ENCODE measurements at places on chromosomes 7 and 10.

DNA sequence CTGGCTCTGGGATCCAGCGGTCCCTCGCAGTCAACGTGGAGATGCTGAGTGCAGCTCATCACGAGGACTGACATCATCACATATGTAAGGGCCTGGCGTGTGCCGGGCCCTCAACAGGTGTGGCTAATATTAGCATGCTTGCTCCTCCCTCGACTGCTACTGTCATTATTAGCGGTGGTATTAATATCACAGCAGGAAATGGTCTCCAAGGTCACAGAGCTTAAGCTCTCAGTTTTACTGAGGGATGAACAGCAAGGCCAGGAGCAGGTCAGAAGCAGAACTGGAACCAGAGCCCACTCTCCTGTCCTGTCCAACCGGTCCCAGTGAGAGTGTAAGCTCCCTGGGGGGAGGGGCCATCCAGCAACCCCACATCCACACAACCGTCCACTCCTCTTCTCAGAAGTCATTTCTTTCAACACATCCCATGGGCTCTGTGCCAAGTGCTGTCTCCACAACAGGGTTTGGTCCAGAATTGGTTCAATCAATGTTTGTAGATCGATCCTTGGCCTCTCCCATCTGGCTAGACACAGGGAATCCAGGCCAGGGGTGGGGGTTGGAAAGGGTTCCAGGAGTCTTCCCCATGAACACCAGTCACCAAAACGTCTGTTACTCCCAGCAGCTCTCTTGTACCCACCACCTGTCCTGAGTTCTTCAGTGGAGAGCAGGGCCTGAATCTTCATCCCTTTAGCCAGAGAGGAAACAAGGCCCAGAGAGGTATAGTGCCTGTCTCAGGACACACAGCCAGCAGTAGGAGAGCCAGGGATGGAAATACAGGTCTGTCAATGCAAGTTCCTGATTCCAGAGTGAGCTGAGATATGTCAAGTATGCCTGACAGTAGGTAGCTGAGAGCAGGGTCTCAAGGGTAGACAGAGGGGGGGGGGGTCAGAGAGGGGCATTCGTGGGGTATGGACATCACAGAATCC is 45.3 kb upstream of the ZMIZ1 start:
- no peak for DNase-seq

- no peak for DNase-seq
Observed at GRCh38 chr10:14858338-14858960, 20.2 kb upstream of the SUV39H2 start.

DNA sequence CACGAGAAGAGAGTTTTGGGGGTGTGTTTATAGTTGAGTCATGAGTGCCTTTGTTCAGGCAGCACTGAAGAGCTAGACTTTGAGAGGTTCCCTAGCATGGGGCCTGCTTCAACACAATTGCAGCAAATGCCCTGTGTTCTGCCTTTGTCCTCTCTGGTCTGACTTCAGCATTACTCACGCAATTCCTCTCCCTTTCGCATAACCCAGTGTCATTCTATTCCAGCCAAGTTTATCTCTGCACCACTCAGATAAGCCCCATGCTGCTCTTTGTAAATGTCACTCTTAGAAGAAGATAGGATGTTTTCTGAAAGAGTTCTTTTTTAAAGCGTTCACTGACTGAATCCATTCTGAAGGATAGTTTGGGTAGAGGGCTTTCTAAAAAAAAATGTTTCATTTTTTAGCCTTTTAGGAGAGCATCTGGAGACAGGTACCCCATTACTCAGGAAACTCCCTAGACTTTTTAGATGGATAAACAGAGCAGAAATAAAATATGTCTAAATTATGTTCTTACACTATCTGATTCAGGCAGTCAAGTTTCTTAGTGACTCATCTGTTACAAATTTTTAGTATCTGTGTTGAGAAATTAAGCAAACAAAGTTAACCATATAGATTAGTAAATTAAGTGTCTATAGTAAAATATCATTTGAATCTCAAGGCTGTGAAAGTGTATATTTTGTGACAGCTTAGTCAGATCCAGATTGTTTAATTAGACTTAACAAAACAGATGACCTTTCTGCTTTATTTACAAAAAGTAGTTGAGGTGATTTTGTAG is 318.5 kb downstream of the GPR158 start:
- DNase-seq: no peak

DNA sequence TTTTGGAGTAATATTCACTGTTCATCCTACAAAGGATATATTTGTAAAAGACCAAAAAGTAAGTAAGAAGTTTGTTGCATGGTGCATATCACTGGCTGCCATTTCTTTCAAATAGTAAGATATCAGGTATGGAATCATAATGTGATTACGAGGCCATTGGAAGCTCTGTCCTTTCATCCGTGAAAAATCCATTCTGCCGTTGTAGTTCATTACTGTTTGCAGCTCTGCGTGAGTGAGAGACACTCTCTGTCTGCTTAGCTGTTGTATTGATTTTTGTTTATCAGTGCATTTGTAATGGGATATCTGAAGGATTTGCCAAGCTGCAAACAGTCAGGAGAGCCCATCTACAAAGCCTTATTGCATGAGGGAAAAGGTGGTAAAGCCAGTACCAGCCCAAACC is 44.1 kb upstream of the SLC39A12 start:
- no peak for DNase-seq

GRCh38 chr7:3238525-3239210 is 62.4 kb upstream of the SDK1 start:
- DNase-seq: no peak

DNA sequence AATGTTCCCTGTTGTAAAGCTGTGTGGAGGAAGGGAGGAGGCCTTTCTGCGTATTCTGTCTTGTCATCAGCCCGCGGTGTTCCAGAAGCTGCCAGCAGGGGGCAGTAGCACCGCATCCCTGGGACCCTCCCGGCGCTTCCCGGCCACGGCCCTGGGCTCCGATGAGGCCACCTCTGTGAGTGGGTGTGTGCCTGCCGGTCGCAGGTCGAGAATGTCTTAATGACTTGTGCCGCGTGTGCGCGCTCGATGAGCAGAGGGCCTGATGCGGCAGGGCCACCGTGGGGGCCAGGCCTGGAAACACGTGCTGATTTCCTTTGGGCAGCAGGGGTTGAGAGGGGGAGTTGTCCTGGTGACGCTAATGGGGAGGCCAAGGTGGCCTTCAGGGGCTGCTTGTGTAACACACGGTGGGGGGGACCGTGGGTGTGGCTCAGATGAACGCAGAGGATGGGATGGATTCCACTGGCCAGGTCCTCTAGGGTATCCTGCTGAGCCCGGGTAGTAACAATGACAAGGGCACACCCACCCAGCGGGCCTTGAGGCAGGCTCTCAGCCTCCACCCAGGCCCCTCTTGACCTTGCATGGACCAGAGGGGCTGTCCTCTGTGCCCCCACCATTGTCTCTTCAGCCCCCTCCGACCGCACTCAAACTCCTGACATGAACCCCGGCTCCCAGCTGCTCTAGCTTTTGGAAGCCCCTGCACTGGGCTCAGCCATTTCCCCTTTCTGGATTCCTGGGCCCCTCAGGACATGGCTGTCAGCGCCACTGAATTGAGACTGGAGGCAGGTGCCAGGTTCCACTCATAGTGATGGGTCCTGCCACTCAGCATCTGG is 135.9 kb upstream of the PODXL start:
- no peak for DNase-seq

DNA sequence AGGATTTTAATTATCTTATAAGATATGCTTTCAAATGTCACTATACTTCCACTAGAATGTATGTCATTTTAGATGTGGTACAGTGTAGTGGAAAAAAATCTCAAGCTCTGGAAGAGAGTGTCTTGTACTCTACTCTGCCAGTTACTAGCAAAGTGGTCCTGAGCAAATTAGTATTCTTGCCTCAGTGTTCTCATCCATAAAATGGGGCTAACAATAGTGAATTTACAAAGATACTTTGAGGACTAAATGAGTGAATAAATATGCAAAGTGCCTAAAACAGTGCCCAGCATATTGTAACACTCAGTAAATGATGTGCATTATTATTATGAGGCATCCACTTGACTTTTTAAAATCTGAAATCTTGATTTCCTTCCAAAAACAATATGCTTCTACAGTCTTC is 488.9 kb upstream of the PHF14 start:
- DNase-seq: no peak

GRCh38 chr7:24141874-24142509 is 142.0 kb upstream of the NPY start:
- DNase-seq: no peak

DNA sequence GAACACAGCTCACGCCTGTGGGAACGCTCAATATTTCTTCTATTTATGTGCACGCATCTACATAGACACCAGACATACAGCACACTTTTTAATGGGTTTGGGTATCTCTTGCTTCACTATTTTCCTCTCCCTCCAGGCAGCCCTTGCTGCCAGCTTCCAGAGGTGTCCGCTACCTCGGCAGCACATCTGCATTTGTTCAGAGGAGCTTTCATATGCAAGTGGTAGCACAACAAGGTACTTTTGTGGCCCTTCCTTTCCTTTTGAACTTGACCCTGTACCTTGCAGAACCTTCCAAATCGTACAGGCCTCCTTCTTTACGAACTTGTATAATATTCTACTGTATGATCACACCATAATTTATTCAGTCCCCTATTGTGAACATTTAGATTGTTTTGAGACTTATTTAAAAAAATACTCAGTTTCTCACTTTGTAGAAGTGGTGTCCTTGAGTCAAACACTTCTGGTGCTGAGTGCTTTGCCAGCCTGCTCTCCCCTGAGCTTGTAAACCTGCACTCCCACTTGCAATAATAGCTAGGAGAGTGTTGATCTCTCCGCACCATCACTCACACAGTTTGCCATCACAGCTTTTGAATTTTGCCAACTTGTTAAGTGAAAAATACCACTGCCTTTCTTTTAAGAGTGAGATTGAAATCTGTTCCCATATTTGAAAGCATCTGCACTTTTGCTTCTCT is 106.0 kb upstream of the ZNF32 start:
- no peak for DNase-seq

- no peak for DNase-seq
Observed at GRCh38 chr10:17031637-17032635, 97.7 kb downstream of the CUBN start.

- no peak for DNase-seq
Observed at GRCh38 chr7:72781631-72782030, 46.4 kb downstream of the TYW1B start.

DNA sequence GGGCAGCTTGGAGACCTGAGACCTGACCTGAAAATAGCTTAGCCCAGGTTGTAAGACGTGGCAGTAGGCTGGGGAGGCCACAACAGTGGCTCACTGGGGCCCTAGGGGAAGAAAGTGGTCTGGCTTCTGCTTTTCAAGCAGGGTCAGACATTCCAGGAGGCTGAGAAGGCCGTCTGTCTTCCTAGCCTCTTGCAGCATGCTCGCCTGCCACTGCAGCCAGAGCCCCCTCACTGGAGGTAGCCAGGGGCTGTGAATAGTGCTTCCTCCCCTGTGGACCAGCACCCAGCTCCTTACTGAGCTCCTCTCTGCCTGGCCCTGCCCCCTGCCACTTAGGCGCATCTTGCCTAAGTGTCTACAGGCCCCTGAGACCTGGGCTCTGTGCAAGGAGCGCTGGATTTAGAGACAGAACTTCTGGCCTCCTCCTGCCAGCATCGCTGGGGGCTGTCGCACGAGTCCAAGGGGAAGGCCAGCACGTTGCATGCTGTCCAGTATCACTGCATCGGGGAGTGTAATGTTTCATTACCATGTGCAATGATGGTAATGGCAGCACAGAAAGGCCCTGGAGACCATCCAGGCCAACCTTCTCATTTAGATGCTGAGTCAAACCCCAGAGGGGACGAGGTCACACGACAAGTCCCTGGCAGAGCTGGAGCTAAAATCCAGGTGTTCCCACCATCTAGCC is 12.7 kb downstream of the ZMIZ1 start:
- no peak for DNase-seq

DNA sequence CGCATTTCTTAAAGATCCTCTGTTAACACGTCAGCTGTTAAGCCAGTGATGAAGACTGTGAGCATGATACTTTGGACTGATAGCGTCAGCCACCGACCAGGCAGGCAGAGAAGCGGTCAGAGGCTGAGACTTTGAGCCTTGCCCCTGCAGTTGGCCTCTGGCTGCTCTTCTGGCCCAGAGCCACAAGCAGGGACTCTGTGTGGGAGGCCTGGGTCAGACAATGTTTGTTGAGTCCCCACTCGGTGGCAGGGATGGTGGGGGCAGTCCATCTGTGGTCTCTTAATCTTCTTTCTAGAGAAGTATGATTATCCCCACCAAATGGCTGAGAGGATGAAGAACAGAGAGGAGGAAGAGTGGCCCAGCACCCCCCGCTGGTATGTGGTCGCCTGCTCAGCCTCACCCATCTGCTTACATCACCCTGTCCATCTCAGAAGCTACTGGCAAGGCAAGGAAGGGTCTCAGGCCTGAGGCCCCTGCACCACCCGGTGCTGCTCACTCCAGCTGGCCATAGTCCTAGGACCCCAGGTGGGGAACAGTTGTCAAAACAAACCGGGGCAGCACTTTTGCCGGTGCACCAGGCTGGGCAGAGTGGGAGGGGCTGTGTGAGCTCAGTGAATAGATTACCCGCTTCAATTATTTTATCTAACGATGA is 202.9 kb downstream of the GRID1 start:
- no peak for DNase-seq

- DNase-seq: no peak
Observed at GRCh38 chr7:55488804-55489340, 83.4 kb downstream of the VOPP1 start.

DNA sequence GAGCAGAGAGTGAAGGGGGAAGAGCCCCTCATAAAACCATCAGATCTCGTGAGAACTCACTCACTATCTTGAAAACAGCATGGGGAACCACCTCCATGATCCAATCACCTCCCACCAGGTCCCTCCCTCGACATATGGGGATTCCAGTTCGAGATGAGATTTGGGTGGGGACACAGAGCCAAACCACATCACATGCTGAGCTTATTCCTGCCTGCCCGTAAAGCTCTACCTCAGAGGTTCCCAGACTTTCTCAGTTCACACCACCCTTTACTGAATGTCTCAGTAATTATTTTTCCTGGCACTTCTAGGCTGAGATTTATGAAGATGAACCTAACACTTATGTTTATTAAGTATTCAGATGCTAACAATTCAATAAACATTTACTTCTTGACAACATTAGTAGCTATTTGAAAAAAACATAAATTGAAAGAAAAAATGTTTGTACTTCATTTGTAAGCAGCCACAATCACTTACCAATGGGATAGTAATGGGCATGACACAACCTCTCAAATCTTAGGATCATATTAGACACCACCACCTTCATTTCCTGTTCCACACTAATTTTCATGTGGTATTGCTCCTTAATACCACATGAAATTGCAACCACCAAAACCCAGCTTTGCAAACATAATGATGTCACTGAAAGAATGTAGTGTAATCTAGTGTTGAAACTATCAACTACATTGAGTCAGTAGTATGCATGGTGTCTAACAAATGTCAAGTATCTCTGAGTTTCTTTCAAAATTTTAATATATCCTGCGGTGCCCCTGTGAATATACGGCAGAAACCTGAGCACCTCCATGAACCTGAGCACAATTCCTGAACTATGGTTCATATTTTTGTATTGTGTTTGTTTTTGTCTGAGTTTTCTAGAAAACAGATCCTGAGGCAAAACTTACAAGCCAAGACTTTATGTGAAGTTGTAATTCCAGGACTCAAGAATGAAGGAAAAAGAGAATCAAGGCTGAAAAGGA is 4.5 kb upstream of the DGKI start:
- no peak for DNase-seq

GRCh38 chr10:93968540-93968945 is 25.2 kb upstream of the PLCE1 start:
- no peak for DNase-seq

All from stimulated activated CD8-positive, alpha-beta memory T cell treated with anti-CD3 and anti-CD28 coated beads, Interleukin-7, amount 100 ng/mL, for 4 hours (primary cell).